ENCODE measurements at places on chromosomes 7 and 10.

GRCh38 chr10:75450644-75451640 is 19.5 kb downstream of the LRMDA start:
- DNase-seq = no peak

DNA sequence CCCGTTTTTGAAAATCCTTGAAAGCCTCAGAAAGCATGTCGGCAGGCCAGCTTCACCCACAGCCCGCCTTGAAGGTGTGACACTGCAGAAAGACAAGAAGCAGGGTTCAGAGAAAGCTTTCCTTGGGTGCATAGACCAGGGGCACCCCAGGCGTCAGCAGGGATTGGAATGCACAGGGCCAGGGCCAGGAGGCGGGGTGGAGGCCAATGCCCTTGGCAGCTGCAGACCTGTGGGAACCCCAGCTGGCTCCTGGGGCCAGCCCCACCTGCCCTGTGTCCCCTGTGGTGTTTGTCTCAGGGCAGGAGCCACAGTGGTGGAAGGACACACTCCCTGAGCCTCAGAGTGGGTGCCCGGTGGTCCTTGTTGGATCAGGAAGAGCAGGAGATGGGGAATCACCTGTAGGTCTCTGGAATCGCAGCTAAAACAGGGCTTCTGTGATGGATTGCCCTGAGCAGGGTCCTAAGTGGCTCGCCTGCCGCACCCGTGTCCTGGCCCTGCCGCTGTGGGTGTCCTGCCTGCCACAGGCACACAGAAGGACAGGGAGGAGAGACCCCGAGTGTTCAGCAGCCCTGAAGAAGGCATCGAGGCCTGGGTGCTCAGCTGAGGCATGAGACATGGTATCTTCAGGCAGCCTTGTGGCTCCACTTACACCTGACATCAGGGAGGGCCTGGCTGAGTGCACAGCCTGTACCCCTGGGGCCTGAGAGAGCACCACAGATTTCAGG is 32.5 kb downstream of the ANXA8 start:
- no peak for DNase-seq

DNA sequence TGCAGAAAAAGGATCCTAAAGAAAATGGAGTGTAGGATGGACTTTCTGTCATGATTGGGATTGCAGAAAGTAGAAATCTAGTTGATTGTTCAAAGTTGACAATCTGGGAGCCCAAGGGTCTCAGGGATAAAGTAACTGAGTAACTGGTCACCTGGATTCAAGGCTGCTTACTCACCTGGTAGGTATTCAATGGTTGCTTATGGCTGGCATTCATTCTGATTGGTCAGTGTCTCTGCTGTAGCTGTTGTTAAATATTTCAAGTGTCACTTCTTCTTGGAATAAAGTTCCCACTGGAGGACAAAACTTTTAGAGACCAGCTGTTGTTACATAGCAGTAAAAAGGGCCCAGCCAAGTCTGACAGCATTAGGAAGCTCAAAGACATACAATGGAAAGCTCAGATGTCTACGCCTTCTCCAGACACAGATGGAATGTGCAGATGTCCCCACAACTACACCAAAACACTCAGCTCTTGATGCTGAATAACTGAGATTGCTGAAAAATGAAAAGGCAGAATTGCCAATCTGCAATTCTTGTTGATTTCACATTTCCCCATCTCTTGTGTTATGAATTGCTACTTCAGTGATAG is 106.9 kb downstream of the ZNF467 start:
- DNase-seq = no peak

DNA sequence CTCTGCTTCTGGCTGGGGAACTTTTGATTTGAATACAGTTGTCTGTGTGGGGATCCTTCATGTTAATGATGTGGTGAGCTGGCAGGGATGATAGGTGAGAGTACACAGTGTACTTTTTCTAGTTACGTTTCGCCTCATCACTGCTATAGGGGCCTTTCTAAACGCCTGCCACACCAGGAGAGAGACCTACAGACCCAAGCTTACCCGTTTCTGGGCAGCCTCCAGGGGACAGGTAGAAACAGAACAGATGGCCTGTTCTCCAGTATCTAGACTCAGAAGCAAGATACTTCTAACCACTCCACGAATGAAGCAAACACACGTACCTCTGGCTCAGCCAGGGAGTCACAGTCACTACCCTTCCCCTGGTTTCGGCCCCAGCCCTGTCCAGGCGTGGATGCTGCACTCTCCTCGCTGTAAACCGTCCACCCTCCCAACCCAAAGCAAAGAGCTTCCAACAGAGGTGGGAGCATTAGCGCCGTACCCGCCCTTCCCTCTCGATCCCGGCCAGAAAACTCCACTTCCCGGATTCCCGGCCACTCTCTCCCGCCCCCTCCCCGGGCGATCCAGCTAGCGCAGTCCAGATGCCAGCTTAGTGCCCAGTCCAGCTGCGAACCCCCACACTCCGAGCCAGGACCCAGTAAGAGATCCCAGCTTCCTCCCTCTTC is 1.2 kb downstream of the CCDC6 start:
- no peak for DNase-seq

- DNase-seq = no peak
Measured at GRCh38 chr7:19377611-19378344, 232.6 kb upstream of the FERD3L start.

GRCh38 chr7:74105992-74106391 is 22.4 kb downstream of the LIMK1 start:
- DNase-seq = no peak

- no peak for DNase-seq
Measured at GRCh38 chr7:139192014-139192706, 38.9 kb upstream of the UBN2 start.

GRCh38 chr10:30063099-30063498 is 3.7 kb upstream of the JCAD start:
- DNase-seq = peak; percentile 65
